ENCODE measurements at places on chromosomes 2 and 18.

- peak; percentile 76 for DNase-seq
These were observed 161.7 kb downstream of the INSIG2 start for GRCh38 chr2:118250001-118250400.

- DNase-seq: no peak
These were observed 963.0 kb downstream of the TDRD15 start for GRCh38 chr2:22086726-22087125.

GRCh38 chr2:100008956-100009355, 133.4 kb downstream of the AFF3 start:
- peak; percentile 94 for DNase-seq

- no peak for DNase-seq
These were observed 21.9 kb downstream of the CDC42EP3 start for GRCh38 chr2:37649518-37649917.

DNA sequence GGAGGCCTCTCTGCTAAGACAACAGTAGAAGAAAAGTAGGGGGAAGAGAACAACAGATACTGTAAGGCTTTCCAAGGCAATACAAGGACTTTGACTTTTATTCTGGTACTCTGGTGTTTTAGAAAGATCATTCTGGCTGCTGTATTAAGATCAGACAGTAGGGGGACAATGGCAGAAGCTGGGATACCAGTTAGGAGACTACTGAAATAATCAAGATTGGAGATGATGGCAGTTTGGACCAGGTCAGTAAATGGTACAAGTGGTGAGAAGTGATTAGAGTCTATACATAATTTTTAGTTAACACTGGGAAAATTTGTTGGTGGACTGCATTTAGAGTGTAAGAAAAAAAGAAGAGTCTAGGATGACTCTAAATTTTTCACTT, 139.7 kb downstream of the ROCK1 start:
- peak; percentile 3 for DNase-seq

DNA sequence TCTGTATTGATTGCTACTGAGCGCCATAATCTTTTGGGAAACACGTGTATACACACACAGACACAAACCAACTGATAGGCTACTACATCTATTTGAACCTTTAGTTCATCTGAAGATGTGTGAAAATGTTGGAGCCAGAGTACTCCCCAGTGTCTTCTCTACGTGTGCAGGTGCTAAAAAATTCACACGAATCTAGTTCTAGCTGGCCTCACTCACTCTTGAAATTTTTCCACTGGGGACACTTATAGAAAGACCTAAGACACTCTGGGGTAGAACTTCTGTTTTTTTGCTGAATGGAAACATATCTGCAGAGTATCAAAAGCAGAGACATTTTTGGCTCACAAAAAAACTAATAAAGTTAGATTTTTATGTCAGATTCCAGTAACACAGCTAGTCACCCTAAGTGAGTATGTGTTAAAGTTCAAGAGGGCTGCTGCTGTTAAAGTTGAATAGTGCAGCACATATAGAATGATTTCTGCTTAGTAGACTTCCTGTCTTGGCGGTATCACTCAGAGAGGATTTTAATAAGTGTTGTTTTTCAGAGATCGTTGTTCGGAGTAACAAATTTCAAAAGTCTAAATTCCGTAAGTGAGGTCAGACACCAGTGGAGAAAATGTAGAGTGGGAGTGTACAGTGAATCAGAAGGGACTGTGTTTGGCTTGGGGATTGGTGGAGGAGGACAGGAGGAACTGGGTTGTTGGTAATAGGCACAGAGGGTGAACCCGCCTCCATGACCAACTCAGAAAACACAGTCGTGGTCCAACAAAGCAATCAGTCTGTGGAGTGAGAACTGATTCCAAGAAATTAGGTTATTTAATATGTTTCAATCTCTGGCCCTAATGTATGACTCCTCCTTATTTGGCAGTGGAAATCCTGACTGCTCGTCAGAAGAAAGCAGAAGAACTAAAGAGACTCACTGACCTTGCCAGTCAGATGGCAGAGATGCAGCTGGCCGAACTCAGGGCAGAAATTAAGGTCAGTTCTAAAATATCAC, 43.1 kb downstream of the KCTD18 start:
- no peak for DNase-seq
